CD4-positive, alpha-beta T cell treated with Interleukin-15 for 4 hours (primary cell): ENCODE measurements at places on chromosomes 4 and X.

DNA sequence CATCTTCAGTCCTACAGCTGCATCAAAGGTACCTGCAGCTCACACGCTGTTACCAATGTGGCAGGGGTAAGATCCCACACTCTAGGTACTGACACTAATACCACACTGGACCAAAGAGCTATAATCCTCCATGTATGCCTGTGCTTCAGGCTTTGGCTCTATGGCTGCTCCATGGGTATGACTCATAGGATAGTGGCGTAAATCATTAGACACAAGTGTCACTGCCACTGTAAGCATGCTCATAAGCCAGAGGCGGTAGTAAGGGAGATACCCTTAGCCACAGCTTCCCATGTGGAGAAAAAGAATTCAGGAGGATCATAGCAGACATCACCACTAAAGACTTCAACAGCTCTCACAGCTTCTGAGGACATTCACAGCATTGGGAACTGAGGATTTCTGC is 287.5 kb downstream of the ACTRT1 start:
- DNase-seq, result no peak

DNA sequence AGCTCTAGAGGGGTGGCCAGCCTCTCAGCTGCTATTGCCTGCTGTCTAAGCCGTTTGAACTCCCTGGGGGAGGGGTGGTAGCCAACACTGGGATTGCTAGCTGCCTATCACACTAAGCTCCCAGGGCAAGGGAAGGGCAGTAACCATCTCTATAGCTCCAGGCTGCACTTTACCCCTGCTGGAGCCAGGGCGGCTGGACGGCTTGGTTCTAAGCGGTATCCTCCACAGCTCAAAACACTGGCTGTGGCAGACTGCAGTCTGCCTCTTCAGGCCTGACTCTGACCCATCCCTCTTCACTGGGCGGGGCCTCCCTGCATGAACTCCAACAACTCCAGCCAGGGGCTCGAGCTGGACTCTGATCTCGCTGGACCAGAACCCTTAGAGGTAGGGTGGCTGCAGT is 55.3 kb upstream of the GNRHR start:
- no peak for DNase-seq

DNA sequence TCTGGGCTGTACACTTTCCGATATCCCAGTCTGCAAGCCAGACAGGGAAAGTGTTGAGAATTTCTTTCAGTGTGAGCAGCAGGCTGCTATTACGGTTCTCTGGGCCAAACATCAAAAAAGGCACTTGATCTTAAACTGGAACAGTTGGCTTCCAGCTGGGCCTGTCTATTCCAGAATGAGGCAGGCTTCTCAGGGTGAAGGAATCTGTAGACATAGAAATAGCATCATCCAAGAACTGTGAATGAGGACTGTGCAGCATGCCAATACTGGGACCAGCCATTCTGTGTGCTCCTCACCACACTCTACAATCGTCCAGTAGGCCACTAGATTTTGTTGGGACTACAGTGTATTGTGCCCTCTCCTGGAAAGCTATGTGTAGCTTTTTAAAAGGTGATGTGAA is 31.1 kb downstream of the ART3 start:
- DNase-seq, result no peak

- no peak for DNase-seq
These were observed 90.5 kb upstream of the PRPS2 start for GRCh38 chrX:12700745-12701144.

DNA sequence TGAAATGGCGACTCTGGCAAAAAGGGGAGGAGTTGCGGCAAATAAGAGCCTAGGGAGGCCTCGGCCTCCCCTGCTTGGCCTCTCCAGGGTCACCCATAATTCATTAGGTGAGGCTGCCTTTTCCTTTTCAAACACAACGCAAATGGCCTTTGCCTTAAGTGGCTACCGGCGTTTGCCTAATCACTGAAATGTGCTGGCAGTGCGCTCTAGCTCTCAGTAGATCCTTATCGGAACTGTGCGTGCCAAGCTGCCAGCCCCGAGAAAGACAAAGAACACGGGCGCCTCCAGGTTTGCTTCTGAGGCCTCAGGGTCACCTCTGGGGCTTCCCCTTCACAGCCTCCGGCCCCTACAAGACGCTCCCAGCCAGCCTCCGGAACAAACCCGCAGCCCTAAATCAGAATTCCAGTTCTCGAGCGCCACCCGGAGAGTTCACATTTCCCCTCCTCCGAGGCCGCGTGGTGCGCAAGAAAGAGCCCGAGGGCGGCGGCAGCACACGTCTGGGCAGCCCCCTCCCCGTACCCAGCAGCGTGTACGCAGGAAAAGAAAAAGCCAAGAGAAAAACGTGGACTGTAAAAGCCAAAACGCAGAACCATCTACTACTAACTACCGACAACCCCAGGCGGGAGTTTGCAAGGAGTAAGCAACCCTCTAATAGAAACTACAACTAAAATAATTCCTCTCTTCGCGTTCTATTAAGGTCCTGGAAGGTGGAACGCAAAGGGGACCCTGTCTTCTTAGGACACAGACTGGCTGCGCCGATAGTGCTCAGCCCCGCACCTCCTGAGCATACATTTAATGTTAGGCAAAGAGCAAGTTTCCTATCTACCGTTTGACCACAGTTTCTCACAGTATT is 76.5 kb upstream of the BCOR start:
- DNase-seq, result peak; percentile 37

GRCh38 chr4:159298502-159298901 is 195.6 kb downstream of the RAPGEF2 start:
- no peak for DNase-seq

DNA sequence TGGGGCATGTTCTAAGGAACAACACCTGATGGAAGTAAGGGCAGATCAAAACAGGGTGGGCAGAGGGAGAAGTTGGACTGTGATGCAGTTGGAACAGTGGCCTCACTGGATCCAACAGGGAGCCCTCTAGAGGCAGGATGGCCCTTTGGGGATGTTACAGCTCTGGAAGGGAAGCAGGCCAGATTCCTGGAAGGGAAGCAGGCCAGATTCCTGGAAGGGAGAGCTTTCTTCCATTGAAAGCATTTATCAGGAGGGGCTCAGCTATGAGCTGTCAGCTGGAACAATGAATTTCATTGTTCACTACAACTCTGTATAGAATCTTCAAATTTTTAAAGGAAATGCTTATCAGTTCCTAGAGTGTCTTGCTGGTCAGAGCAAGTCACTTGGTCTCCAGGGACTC is 17.7 kb downstream of the IL15 start:
- DNase-seq, result no peak

- DNase-seq, result no peak
These were observed 289.7 kb downstream of the DKK2 start for GRCh38 chr4:106746451-106746850.

DNA sequence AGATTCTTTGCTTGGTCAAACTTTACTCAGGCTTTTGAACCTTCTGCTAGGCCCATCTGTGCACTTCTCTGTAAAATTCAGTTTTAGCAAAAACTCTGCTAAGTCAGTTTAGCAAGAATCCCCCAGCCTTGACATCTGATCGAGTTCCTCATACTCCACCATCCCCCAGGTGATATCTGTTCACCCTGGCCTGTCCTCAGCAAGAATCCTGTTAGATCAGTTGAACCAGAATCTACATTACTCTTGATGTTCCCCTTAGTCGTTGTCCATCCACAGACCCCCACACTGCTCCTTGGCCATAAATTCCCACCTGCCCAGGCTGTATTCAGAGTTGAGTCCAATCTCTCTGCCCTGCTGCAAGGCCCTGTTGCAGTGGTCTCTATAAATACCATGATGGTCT is 162.6 kb downstream of the ZNF674 start:
- DNase-seq, result no peak

- DNase-seq, result no peak
These were observed 165.5 kb upstream of the PSAPL1 start for GRCh38 chr4:7600247-7600646.

- no peak for DNase-seq
These were observed 150.8 kb downstream of the STIM2 start for GRCh38 chr4:27011401-27011800.

GRCh38 chr4:153364061-153364460 is 19.6 kb downstream of the MND1 start:
- DNase-seq, result no peak

DNA sequence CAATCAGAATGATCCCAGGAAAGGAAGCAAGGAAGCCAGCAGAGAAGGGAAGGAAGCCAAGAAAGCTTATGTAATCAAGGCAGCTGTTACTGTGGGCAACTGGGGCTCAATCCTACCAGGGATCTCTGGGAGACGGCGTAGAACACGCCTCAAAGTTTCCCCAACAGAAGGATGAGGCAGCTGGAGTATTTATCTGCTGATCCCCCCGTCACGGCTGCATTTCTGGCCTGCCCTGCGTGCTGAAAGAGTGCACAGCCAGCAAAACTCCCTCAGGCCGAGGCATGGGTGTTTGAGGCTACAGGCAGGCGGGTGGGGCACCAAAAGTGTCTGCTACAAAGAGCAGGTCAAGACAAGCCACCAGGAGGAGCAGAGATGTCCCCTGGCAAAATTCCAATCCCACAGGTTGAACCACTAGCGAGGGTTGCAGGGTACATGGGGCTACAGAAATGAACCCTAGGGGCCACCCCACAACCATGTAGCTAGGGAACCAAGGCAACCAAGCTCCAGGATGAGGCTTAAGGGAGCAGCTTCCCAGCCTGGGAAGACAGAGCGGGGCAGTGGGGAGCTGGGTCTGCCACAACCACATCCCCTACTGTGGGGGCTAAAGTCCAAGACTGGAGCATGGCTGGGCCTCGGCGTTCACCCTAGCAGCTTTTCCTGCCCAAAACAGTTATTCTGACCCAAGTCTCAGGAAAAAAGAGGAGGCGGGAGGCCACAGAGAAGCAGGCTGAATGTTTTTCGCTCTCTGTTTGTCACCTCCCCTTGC is 113.4 kb downstream of the BCOR start:
- DNase-seq, result no peak

- no peak for DNase-seq
These were observed 379.5 kb upstream of the MAD2L1 start for GRCh38 chr4:120446051-120446567.

GRCh38 chr4:148341980-148342800 is 100.0 kb downstream of the NR3C2 start:
- no peak for DNase-seq

GRCh38 chr4:17055788-17056187 is 157.3 kb upstream of the LDB2 start:
- DNase-seq, result no peak

DNA sequence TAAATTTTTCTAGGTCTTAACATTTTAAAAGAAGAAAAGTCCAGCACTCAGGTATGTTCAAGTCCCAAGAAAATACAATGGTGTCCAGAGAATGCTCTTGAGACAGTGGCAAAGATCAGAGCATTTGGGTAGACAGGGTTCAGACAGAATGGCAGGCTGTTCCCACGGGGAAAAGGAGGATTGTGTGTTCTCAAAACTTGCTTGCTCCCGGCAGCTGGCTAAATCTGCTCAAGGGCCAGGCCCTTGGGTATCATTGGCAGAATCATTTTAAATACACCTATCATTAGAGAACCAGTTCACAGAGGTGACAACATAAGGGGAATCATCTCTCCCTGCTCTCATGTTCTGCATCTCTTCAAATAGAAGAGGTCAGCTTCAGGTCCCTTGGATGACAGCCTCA is 456.3 kb downstream of the DTHD1 start:
- DNase-seq, result no peak

GRCh38 chr4:51884055-51884454 is 41.1 kb downstream of the DCUN1D4 start:
- no peak for DNase-seq

GRCh38 chrX:153216926-153217325 is 37.8 kb downstream of the MAGEA1 start:
- no peak for DNase-seq

DNA sequence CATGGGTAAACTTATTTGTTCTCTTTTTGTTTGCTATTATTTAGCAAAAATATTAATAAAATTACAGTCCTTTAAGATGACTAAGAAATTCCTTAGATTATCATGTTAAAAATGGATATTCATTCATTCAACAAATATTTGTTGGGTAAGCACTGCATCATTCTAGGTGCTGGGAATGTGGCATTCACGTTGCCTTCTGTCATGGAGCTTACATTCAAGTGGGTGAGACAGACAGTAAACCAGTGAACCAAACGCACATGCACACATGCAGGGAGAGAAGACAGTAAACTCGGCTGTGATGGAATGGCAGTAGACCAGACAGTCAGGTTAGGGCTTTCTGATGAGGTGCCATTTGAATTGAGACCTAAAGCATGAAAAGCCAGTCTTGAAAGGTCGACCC is 91.8 kb downstream of the STOX2 start:
- no peak for DNase-seq

- DNase-seq, result no peak
These were observed 33.4 kb upstream of the RBM47 start for GRCh38 chr4:40662962-40663604.

DNA sequence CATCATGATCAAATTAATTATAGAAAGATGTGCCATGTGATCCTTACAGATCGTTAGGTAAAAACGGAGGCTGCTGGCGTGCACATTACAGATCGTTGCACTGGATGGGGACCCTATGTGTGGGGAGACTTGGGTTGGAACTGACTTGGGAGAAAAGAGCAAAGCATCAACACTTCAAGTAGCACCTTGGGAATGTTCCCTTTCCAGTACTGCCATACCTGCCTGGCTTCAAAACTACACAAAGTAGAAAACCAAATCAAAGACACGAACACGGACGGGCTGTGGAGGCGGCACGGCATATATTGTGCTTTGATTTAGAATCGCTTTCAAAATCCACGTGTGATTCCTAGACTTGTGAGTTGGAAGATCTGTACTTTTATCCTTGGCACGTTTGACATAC is 898 bp downstream of the CMC4 start:
- DNase-seq, result no peak

DNA sequence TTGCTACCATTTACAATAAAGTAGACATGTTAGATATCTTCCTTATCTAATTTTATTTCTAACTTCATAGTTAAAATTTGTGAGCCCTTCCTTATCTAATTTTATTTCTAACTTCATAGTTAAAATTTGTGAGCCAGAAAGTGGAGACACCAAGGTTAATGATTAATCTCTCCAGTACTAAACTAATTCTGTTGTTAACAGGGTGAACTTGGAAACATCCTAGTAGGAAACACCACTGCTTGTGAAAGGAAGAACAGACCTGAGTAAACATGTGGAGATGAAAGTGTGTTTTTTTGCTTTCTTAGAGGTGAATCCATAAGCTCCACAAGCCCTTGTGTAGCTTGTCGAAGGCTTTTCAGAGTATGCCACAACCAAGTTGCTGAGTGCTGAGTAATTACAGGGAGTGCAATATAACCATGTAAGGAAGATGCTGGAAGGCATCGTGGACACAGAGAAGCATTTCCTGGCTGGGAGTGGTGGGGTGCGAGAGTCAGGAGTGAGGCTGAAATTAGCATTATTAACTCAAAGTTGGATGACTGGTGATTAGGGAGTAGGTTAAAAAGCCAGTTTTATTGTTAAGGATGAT is 118.6 kb upstream of the NEIL3 start:
- no peak for DNase-seq

DNA sequence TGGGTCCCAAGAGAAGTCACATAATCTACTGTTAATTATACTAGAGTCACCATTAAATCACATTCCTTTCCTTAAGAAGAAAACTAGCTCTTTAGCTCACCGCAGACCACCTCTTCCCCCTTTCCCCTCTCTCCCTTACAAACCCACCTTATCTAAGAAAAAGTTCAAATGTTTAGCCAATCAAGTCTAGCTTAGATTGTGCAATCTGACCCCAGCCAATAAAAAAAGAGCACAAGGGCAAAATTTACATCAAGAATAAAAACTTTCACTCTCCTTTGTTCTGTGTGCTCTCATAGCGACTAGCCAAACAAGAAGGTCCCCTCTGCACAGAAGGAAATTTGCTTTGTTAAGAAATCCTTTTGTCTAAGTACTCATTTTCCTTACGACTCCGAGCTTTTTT is 76.3 kb downstream of the TMEM156 start:
- no peak for DNase-seq

- no peak for DNase-seq
These were observed 47.9 kb downstream of the PTCHD1 start for GRCh38 chrX:23382572-23382971.
